Right renal cortex interstitium (tissue), 3 donors: ENCODE measurements at places on chromosomes 3 and 15.

DNA sequence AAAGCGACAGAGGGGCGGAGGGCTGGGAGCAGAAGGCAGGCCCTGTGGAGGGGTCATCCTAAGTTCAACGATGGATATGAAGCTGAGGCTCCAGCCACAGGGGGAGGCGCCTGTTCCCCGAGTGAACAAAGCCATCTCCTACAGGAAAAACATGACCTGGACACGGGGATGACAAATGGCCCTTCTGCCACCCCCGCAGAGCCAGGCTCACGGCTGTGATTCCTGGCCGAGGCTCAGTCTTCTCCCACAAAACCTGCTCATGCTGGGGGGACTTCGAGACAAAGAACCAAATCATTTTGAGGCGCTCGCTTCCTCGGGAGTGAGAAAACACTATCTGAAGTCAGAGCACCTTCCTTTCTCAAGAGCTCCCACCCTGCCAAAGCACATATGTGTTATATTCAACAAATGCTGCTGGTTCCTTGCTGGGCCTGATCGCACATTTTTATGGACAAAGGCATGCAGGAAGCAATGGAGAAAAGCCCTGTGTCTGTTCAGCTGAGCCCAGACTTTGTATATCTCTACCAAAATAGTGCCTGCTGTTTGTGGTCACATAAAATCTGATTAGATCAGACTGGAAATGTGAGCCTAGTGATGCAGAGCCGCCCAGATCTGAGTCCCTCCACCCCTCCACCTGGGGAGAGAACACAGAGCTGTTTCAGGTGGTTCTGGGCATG, 5.6 kb downstream of the RBP1 start:
- DNase-seq, result no peak

- DNase-seq, result no peak
These were observed 546 bp downstream of the CISH start for GRCh38 chr3:50610992-50611463.

- no peak for DNase-seq
These were observed 1.0 kb downstream of the OGG1 start for GRCh38 chr3:9750556-9751411.

- no peak for DNase-seq
These were observed 13.0 kb downstream of the VIPR1 start for GRCh38 chr3:42515391-42515916.

DNA sequence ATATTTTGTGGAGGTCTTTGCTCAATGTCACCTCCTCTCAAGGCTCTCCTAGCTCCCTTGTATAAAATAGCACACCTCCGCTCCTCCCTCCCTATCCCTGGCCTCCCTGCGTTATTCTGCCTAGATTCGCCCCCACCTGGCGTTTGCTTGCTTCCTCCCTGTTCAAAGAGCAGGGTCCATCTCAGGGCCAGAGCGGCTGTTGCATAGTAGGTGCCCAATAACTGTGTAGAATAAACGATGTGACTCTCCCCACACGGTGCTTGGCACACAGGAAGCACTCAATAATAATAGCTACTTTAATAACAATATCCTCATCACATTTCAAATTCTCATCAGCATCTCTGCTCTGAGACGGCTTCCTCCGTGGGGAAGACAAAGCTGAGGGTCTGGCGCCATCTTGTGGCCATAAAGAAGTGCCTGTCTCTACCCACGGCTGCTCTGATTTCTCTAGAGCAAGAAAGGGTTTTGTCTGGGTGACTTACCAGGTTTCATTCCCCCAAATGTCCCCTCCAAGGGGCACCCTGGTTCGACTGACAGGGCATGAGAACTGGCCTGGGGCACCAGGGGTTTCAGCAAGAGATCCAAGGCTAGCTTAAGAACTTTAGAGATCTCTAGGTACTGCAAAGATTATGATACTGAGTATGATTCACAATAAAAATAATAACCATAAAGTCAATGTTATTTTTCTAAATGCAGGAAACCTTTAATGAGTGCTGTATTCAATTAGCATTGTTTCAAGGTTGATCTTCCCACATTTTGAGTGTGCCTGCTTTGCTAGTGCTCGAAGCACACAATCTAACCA, 16.1 kb downstream of the CD276 start:
- DNase-seq, result peak; percentile 68
